Activated T-helper 9 cell treated with anti-CD3 and anti-CD28 coated beads, Interleukin-2, amount 50 U/mL, for 16 hours (primary cell): ENCODE measurements at places on chromosomes 5 and 9.

- no peak for DNase-seq
Measured at GRCh38 chr9:87436716-87437115, 61.0 kb upstream of the DAPK1 start.

GRCh38 chr9:133916159-133916541 lies 76.0 kb downstream of the VAV2 start:
- no peak for DNase-seq

DNA sequence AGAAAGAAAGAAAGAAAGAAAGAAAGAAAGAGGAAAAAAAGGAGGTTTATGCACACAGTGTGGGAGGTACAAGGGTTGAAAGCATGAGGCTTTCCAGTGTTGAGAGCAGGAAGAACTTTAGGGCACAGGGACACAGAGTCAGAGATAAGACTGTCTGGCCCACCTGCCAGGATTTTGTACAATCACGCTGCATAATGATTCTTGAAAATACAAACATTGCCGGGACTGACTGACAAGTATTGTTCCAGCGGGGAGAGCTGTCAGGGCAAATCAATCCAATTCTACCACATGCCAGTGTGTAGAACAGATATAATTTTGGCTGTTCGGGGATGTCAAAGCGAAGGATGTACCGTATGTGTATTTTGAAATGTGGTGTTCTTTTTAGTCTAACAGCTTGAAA lies 254.7 kb downstream of the NTRK2 start:
- no peak for DNase-seq

- DNase-seq: no peak
Measured at GRCh38 chr9:125466411-125466810, 204.8 kb downstream of the GAPVD1 start.

DNA sequence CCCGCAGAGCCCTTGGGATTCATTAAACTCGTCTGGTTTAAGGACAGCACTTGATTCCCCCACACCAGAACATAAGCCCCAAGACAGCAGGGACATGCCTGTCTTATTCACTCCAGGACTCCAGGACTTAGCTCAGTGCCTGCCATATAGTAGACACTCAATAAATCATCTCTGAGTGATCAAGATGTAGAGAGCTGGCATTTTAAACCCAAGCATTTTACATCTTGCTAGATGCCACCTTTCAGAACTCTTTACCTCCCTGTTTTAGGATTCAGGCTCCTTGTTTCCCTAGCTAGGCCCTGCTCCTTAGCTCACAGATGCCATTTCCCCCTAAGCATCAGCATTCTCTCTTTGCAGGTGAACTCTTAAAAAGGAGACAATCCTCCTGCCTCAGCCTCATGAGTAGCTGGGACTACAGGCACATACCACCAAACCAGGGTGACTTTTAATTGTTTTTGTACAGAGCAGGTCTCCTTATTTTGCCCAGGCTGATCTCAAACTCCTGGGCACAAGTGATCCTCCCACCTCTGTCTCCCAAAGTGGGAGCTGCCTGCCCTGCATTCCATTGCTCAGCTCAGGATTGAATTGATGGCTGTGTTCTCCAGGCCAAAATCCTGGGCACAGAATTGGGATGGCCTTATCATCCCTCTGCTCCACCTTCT lies 32.0 kb upstream of the CPEB4 start:
- no peak for DNase-seq
